ENCODE measurements at places on chromosomes 5 and 9. TPM values are rescaled to one million over a fixed set of nuclear protein-coding genes. Genes with fewer than 3 reads are reported as not detected.

The HSPB3 gene
- total RNA-seq = 0.94 TPM

The MLANA gene
- total RNA-seq = not detected

The SYNPO gene
- total RNA-seq = 4.4 TPM

The RLN1 gene
- 1.3 TPM for total RNA-seq

The SAP30L gene
- 20.0 TPM for total RNA-seq

The KIF4B gene
- 0.63 TPM for total RNA-seq

The SLC6A7 gene
- 1.9 TPM for total RNA-seq
